Left renal cortex interstitium (tissue), 4 donors: ENCODE measurements at places on chromosomes 6 and 20.

DNA sequence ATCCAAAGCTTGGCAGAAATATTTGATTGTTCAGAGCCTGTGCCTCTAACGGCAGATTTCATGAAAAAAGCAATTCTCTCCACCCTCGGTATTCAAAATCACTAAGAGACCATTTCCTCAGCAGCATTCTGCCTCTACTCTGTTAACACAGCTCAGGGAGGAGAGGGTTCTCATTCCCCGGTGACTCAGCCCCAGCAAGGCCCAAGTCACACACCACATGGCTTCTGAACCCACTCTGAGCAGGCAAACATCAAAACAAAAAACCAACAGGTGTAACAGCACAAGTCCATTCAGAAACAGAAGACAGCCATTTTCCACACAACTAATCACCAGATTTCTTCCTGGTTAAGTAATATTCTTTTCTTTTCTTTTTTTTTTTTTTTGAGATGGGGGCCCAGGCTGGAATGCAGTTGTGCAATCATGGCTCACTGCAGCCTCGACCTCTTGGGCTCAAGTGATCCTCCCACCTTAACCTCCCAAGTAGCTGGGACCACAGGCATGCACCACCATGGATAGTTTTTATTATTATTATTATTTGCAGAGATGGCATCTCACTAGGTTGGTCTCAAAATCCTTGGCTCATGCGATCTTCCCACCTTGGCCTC is 55.4 kb downstream of the GFOD1 start:
- no peak for DNase-seq

GRCh38 chr6:17705428-17705777 is 1.3 kb downstream of the NUP153 start:
- peak; percentile 27 for DNase-seq

- DNase-seq, result no peak
Observed at GRCh38 chr20:15155848-15156401, 818.5 kb upstream of the FLRT3 start.

- DNase-seq, result no peak
Observed at GRCh38 chr20:58377766-58378401, 11.1 kb upstream of the VAPB start.

DNA sequence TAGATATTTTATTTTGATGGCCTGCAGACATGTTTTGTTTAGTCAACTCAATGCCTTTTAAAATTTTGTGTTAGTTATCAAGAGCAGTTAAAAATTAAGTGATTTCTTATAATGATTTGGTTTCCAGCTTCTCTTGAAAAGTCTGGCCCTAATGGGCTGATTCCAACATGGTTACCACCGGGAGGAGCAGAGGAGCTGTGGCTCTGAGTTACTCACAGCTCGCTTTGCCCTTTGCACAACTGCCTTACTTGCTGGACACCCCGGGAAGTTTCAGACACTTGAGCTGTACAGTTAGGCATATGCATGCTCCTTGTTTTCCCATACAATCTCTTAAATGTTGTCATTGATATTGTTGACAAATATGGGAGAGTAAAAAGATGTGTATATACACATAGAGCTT is 173.1 kb upstream of the MMS22L start:
- no peak for DNase-seq
